ENCODE measurements at places on chromosomes 5 and 9. TPM values are rescaled to one million over a fixed set of nuclear protein-coding genes. Genes with fewer than 3 reads are reported as not detected.

GRCh38 chr5:90503596-90503995 is 25.8 kb downstream of the LYSMD3 start:
- DNase-seq: no peak

DNA sequence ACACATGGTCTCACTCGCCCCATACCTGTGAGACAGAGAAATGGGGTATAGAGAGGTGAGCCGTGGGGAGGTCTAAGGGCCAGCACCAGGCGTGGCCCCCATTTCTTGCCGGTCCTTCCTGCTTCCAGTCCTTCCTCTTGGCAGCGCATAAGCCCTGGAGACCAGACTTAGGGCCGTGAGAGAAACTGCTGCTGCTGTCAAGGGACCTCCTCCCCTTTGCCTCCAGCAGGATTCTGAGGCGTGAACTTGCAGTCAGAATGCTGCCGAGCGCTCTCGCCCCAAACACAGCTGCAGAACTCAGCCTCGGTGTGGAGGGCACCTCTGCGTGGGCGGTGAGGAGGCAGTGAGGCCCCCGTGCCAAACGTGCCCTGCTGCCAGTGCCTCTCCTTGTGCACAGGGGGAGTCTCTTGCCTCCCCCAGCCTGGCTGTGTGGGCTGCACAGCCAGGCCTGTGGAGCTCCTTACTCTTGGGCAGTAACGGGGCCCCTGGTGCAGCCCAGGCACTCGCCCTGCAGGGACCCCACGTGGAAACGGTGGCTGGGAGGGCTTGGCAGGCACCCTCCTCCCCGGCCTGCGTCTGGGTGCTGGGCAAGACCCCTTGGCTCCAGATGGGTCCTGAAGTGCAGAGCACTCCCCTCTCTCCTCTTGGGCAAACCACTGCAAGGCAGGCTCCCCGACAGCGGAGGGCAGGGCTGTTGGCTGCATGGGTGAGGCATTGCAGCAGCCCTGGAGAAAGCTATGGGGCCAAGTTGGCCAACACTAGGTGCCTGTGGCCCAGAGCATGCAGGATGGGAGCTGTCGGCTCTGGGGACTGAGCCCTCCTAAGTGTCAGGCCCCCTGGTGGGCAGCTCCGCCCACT is 85.4 kb downstream of the RXRA start:
- DNase-seq: no peak

The RALGPS1 gene
- 21.1 TPM for total RNA-seq

The RNF183 gene
- total RNA-seq: not detected

DNA sequence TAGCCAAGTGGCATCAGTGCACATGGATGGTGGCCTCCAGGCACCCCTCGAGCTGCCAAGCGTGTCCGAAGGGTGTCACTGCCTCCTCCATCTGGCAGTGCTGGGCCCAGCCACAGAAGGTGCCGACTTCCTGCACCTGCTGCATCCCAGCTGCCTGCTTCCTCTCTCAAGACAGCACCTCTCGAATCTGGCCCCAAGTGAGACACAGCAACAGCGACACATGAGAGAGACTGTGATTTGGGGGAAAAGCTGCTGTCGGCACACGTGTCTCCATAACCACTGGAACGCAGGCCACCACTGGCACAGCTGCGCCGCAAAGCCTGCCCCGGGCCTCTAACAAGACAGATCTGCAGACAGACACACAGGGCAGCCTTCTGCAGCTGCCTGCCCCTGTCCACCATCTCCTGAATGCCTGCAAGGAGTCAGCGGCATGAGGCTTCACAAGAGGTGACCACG is 8.8 kb downstream of the CLPTM1L start:
- DNase-seq: peak; percentile 12

The SPATA6L gene
- total RNA-seq: 0.87 TPM

DNA sequence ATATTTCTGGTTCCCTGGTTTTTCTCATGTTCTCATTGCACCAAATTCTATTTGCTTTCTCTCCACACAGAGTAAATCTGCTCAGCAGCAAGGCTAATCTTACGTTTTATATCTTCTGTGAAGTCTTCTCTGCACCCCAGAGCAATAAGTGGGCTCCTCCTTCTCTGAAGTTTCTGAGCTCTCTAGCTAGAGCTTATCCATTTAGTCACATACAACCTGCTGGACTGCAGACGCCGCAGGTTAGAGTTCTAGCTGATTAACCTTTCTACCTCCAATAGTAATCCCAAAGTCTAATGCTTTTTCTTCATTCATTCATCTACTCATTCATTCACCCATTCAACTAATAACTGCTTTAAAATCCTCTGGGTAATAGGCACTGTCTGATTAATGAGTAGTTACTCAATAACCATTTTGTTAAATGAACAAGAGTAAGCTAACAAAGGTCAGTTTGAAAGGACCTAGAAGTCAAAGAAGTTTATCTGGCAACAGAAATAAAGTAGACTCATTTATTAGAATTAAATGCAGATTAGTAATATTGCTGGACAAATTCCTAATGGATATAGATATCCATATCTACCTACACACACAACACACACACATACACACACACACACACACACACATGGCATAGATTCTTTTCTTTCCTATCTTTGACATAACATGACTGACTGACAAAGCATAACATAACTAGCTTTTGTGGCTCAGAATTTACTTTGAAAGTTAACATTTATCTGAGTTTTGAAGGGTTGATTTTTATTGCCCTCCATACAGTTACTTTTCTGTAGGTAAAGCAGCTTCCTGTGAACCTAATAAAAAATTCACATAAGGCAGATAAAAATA is 984.6 kb upstream of the SEMA6A start:
- DNase-seq: no peak

GRCh38 chr5:144377207-144377606 is 206.5 kb downstream of the KCTD16 start:
- no peak for DNase-seq

DNA sequence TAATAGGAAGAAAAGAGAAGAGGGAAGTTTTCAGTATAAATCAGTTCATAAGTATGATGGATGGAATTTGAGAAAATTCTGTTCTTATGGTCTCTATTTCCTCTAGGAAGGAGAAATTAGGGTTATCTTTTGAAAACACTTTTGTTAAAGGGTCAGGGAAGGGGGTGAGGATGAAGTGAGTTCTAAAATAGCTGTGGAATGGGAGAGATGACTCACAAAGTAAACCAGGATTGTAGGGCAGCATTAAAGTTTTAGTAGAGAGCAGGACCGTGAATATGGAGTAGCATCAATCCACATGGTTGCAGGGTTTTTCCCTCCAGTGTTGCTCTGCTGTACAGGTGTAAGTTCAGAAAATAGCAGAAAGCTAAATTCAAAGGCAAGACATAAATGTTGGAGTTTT is 32.4 kb downstream of the MUSK start:
- DNase-seq: no peak

The RUFY1 gene
- total RNA-seq: 24.5 TPM

- no peak for DNase-seq
Observed at GRCh38 chr5:151079838-151080612, 809 bp downstream of the TNIP1 start.

The MSX2 gene
- 1.9 TPM for total RNA-seq

The OSMR gene
- total RNA-seq: 9.9 TPM

DNA sequence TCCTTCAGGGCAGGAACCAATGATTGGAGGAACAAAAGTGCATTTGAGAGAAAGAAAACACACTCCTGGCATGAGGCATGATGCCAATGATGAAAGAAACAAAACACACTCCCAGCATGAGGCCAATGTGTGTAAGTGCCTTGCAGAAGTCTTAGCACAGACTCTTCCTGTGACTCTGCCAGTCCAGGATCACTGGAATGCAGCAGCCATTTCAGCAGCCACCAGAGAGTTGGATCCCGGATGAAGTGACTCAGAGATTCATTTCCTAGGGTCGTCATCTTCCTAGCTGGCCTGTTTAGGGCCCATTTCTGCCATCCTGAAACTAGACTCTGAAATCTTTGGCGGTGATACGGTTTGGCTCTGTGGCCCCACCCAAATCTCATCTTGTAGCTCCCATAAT is 212.5 kb downstream of the CFAP90 start:
- DNase-seq: no peak

GRCh38 chr5:181246276-181247049 is 2.8 kb upstream of the RACK1 start:
- DNase-seq: peak; percentile 94

GRCh38 chr9:134518004-134518606 is 123.5 kb upstream of the COL5A1 start:
- DNase-seq: peak; percentile 72

GRCh38 chr5:157165668-157166067 is 396 bp downstream of the GARIN3 start:
- DNase-seq: no peak

- DNase-seq: no peak
Observed at GRCh38 chr5:62312674-62313073, 6.7 kb downstream of the KIF2A start.

The TMC1 gene
- not detected for total RNA-seq

DNA sequence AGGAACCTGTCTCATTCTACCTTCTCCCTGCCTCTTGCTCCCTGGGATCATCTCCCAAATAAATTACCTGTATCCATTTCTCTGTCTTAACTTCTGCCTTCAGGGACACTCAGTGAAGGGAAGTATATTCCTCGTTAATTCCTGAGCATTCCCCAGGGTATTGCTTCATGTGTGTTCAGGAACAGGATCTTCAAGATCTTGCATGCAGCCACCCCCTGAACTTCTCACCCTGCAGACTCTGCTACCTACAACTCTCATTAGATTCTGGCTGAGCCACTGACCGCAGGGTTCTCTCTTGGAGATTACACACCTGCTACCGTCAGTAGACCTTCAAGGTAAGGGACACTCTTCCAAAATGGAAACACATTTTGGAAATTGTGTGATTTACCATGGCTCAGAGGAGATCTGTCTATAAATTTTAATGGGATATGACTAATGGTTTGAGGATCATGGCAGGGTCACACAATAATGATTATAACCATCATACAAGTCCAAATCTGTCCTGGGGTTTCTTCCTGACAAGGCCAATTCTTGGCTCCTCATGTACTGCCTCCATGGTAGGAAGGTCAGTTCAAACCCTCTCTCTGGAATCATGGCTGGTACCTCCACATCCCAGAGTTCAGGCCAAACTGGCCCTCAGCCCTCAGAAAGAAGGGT is 38.9 kb upstream of the UGCG start:
- no peak for DNase-seq

DNA sequence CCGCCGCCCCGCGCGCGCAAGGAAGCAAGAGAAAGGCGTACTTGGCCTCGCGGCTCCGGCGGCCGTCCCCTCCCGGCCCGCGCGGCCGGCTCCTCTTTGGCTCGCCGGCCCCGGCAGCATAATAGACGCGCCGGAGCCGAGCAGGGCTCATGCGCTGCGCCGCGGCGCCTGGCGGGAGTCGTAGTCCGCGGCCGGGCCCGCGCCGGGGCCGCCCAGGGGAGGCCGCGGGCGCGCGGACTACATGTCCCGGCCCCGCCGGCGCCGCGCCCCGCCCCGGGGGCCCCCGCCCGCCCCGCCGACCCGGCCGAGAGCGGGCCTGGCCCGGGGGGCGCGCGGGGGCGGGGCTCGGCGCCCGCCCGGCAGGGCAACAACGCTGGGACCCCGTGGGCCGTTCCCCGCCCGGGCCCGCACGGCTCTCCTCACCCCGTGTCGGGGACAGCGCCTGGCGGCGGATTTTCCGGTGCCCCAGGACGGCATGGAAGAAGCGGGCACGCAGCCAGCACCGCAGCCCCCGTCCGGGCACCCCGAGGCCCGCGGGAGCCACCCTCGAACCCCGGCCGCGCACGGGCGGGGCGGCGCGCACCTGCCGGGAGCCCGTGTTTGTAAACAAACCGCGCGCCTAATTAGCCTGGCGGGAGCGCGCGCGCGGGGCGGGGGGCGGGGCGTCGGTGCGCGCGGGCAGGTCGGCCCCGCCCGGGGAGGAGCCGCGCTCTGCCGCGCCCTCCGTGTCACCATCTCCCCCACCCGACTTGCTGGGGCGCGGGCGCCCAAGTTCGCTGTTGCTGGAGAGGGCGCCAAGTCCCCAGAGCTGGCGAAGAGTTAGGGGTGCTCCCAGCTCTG is at the start of gene BRD3:
Gene BRD3, minus strand, starts transcription at position 123 of the 840 bp plus-strand sequence. CDS start 14,549 bp downstream, outside the sequence.
- DNase-seq: peak; percentile 94

- no peak for DNase-seq
Observed at GRCh38 chr5:176626876-176627236, 3.5 kb downstream of the SNCB start.

GRCh38 chr5:138676002-138676401 is 77.2 kb upstream of the CTNNA1 start:
- no peak for DNase-seq

DNA sequence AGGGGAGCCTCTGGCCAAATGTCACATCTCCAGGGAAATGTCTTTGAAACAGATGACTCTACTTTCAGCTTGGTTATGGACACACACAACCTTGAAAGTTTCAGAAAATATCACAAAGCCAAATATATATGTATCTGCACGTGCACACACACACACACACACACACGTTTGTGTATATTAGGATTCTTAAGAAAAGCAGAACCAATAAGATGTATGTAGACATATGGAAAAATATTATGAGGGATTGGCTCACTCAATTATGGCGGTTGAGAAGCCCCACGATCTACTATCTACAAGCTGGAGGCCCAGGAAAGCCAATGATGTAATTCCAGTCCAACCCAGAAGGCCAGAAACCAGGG is 194.9 kb downstream of the PALM2AKAP2 start:
- no peak for DNase-seq

The PRRX2 gene
- 0.20 TPM for total RNA-seq

The RGS7BP gene
- 6.4 TPM for total RNA-seq

DNA sequence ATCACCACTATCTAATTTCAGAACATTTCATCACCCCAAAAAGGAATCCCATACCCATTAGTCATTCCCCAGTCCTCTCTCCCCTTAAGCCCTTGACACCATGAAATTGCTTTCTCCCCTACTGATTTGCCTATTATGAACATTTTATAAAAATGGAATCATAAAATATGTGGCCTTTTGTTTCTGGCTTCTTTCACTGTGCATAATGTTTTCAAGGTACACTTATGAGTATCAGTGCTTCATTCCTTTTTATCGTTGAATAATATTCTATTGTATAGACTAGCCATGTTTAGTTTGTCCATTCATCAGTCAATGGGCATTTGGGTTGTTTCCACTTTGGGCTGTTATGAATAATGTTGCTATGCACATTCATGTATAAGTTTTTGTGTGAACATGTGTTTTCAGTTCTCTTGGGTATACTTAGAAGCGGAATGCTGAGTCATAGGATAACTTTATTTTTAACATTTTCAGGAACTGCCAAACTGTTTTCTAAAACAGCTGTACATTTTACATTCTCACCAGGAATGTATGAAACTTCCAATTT is 40.4 kb upstream of the FGF1 start:
- DNase-seq: no peak

The DAB2IP gene
- total RNA-seq: 54.8 TPM

DNA sequence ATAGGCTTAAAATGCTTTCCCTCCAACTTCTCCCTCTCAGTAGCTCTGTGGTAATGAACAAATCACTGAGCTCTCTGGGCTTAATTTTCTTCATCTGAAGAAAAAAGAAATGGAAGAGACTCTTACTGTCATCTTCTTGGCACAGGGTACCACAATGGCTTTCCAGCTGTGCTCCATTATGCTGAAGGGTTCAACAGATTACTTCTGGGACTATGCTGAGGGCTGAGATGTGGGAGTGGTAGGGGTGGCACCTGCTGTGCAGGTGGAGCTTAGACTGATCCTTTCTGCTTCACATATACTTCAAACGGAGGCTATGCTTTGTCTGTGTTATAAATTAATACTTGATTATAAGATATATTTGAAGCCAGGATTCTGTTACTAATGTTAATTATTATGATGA is 840.2 kb upstream of the C9orf72 start:
- DNase-seq: no peak

Measured in left ventricle myocardium superior (tissue), 1 donor.